ENCODE measurements at places on chromosomes 2 and 18.

DNA sequence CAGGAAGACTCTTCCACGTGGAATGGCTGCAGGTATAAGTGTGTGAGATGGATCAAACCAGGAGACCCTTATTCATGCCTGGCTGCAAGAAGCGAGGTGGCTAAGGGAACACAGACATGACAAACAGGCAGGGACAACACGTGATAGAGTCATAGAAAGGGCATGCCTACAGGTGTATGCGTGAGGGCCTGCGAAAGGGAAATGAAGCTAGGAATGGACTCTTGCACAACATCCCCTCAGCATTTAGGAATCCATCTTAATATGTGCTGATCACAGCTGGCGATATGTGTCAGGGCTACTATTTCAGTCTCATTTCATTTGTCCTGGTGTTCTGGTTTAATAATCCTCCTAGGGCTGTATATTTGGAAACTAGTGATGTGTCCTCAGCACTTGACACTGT is 291.2 kb downstream of the MYT1L start:
- no peak for DNase-seq

GRCh38 chr2:14256890-14257289 is 375.6 kb upstream of the LRATD1 start:
- no peak for DNase-seq

DNA sequence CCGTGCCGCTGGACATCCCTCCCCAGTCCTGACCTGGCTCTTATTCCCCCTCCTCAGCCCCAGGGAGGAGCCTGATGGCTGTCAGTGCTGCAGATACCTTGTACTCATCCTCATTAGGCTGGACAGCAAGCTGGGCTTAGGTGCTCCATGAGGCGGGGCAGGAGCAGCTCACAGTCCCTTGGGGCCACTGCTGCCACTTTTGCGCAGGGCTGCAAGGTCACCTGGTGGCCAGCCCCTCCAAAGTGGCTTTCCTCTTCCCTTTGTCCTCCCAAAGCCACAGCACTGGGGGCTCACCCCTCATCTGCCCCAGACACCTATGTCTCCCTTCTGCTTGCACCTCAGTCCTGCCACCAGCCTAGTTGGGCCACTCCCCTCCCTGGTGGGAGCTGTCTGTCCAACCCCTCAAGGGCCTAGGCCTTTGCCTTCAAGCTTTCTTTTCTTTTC is 60.8 kb downstream of the FAM168B start:
- no peak for DNase-seq

GRCh38 chr18:23230686-23231085 is 95.4 kb downstream of the CABLES1 start:
- no peak for DNase-seq

DNA sequence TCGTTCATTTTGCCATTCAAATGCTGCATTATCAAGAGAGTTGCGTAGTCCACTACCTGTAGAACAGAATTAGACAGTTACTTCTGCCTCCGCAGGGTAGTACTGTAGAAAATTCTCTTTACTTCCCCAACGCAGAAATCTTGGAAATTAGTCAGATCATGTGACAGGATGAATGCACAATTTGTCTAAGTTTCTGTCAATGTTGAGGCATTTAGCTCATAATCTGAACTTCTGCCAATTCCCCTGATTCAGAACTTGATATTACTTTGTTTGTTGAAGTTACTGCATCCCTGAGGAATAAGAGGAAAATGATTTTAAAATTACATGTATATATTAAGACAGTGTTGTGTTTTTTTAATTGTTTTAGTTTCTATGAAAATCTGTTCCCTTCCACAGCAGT is 83.4 kb downstream of the TTC27 start:
- DNase-seq, result no peak

DNA sequence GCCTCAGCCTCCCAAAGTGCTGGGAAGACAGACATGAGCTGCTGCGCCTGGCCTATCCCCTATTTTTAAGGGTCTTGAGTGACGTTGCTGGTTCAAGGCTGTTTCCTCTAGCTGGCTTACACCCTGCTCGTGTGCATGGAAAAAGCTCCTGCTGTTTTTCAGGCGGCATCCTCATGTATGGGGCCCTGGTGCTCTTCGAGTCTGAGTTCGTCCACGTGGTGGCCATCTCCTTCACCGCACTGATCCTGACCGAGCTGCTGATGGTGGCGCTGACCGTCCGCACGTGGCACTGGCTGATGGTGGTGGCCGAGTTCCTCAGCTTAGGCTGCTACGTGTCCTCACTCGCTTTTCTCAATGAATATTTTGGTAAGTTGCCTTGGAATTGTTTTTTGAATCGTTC is 22.0 kb upstream of the NFATC1 start:
- DNase-seq, result no peak

- no peak for DNase-seq
Measured at GRCh38 chr2:187774551-187775071, 220.4 kb upstream of the TFPI start.

DNA sequence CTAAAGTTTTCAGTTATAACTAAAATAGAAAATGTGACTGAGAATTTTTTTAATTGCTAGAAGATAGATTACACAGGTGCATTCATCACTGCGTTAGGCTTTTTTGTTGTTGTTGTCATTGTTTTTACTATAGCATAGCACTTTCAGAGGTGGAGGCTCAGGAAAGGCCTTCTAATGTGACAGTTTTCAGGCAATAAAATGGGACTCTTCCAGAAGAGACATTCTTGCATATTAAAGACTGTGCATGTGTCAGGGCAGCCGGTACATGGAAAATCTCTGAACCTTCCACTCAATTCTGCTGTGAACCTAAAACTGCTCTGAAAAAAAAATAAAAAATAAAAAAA is 175.2 kb downstream of the METTL4 start:
- no peak for DNase-seq

- DNase-seq, result no peak
Measured at GRCh38 chr2:31931916-31932315, 78.9 kb downstream of the MEMO1 start.

Data from thyroid gland (tissue), 4 donors.